Mesendoderm (in vitro differentiated cells): ENCODE measurements at places on chromosomes 1 and 21.
A peak's percentile ranks its signal among the peaks of the same experiment; 100 is the strongest.

- no peak for DNase-seq
Observed at GRCh38 chr21:23963454-23963853, 1643.8 kb downstream of the MRPL39 start.

GRCh38 chr1:46538147-46538546 is 13.3 kb downstream of the KNCN start:
- no peak for DNase-seq

GRCh38 chr1:203175237-203175826 is at the start of gene MYBPH:
Gene MYBPH (minus strand): TSS chr1:203175826. CDS start chr1:203175755, 71 bp downstream.
- DNase-seq = no peak

- DNase-seq = no peak
Observed at GRCh38 chr1:228090613-228091081, 8.1 kb downstream of the ARF1 start.

GRCh38 chr1:247209396-247209795 is 37.6 kb upstream of the ZNF124 start:
- DNase-seq = peak; percentile 65

DNA sequence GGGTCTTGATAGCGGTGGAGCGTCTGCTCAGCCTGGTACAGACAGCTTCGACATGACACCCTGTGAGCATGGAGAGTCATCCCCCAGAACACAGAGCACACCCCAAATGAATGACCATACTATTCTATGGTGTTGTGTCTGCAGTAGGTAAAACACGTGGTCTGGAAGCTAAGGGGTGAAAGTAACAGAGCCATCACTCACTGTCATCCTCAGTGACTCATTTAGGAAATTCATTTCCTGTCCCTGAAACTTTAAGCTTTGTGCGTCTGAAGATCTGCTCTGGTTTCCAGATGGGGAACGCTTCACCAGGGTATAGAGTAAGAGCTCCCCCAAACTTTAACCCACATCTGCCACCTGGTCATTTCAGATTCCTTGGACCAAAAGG is 94.8 kb upstream of the DISP3 start:
- DNase-seq = no peak

DNA sequence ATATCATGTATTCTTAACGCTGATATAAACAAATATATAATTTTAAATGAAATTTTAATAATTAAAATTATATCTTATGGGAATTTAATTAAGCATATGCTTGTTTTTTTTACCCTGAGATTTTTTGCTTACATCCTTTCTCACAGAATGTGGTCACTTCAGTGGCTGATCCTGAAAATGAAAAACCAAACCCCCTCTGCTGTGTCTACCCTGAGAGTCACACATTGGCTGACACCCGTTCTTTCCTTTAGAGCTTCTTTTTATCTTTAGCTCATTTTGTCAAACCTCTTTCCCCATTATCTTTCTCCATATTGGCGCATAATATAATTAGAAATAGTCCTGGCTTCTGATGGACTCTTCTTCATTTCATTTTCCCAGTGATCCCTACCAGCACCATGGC is 10.8 kb upstream of the CACYBP start:
- DNase-seq = no peak

DNA sequence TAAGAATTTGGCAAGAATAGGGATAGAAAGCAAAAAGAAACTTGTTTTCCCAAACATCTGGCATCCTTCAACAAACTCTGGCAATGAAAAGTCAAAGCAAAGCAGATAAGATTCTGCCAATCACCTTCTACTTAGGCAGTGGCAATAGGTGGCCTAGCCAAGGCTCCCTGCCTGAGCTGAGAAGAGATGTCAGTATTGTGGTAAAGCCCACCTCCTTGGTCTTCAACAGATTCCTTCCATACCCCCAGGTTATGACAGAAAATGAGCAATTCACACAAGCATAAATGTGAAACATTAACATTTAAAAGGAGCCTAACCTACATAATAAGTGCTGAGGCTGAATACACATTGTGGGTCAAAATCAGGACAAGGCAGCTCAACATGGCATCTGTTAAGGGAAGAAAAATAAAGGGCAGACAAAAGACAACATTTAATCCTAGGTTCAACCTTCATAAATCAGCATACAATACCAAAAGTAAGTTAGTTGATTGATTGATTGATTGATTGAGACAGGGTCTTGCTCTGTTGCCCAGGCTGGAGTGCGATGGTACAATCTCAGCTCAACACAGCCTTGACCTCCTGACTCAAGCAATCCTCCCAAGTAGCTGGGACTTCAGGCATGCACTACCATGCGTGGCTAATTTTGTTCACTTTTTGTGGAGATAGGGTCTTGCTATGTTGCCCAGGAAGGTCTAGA is 123.1 kb downstream of the AKT3 start:
- peak; percentile 52 for DNase-seq

DNA sequence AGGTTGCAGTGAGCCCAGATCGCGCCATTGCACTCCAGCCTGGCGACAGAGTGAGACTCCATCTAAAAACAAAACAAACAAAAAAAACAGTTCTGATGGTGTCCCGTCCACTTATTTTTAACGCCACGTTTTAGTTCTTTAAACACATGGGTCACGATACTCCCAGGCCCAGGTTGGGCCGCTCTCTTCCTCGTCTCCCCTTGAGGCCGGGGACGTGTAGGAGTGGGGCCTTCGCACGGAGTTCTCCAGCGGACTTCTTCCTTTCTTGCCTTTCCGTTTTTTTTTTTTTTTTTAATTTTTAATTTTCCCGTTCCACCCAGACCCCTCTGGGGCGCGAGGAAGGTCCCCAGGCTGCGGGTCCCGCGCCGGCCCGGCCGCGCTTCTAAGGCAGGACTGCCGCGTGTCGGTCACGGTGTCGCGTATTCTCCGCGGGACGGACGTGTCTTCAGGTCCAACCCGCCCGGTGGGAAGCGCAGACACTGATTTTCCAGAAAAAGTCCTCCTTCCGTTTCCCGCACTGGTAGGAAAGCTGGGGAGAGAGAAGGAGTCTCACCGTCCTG is 47.5 kb upstream of the SLC19A1 start:
- no peak for DNase-seq

DNA sequence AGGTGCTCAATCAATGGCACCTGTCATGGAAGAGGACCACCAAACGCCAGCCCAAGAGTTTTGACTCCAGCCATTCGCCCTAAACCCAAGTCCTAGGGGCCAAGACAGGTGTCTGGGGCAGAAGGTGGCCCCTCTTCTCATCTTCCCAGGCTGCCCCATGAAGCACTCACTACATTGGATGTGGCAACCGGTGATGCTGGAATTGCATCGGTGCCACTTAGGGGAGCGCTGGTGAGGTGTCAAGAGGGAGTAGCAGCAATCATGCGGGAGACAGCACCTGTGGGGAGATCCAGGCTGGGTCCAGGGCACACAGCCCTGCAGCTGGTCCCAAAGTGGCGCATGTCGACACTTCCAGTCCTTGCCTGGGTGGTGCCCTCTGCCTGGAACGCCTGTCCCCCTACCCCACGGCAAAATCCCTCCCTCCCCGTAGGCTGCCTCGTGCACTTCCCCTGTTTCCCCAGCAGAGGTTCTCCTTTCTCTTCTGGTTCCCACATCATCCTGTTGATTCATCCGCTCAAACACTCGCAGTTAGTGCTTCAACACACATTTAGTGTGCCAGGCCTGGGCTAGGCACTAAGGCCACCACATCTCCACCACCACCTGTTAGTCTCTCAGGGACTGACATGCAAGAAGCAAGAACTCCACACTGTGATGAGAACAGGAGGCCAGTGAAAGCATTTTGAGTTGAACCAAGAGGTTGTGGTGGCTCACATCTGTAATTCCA is 18.5 kb downstream of the PLA2G2D start:
- peak; percentile 82 for DNase-seq

DNA sequence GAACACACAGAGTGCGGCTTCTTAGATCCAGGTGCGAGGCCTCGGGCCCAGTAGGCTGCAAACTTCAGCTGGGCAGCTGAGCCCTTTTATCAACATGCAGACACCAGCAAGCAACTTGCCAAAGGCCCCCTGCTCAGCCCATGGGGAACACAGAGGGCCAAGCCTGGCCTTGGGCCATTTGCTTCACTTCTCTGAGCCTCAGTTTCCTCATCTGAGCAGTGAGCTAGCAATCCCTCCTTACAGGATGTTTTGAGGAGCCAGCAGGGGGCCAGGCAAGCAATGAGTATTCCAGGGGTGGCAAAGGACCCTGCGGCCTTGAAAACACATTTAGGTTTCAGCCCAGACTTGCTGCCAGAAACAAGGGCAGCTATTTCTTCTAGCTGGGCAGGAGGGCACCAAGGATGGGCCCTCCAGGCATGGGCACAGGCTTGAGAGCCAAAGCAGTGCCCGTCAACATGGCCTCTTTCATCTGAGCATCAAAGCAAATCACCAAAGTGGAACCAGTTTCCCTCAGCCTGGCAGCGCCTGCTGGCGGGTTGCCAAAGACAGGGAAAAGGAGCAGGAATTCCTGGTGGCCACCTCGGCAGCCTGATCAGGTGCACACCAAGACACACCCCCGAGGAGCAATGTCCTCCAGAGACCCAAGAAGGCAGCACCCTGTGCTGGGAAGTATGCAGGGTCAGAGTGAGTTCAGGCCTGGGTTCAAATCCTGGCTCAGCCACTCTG is 1.4 kb downstream of the MATN1 start:
- DNase-seq = no peak

DNA sequence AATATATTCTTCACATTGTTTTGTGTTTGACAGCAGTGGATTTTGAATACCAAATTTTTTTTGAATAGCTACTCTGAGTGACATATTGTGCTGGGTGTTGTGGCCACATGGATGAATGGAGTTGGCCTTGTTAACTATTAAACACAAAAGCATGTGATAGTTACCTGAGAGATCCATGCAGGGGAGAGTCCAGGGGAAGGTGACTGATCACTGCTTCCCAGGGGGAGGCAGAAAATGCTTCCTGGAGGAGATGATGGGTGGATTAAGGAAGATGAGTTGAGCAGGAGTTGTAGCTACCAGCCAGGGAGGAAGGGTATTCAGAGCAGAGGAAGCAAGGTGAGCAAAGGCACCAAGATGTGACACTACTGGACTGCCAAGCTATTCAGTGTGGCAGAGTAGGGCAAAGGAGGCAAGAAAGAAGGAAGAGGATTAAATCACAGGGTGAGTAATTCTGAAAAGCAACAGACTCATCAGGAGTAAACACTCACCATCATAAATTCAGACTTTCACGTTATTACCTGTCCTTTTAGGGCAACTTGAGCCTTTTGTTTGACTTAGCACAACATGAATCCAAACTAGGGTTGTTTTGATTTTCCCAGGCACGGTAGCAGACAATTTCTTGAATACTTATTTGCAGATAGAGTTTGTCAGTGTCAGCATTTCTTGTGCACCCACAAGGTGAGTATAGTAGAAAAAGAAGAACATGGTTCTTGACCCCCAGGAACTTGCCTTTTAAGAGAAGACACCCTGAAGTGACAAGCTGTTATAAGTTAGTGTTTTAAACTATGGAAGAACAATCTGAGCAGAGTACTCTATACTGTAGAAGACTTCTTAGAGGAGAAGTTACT is 4.2 kb downstream of the CD46 start:
- DNase-seq = no peak

- no peak for DNase-seq
Observed at GRCh38 chr1:202909494-202909893, 17.5 kb downstream of the KLHL12 start.
